AG04450 (cell line): ENCODE measurements at places on chromosomes 3 and 15.

- DNase-seq, result no peak
Measured at GRCh38 chr3:24415824-24416223, 78.8 kb downstream of the THRB start.

DNA sequence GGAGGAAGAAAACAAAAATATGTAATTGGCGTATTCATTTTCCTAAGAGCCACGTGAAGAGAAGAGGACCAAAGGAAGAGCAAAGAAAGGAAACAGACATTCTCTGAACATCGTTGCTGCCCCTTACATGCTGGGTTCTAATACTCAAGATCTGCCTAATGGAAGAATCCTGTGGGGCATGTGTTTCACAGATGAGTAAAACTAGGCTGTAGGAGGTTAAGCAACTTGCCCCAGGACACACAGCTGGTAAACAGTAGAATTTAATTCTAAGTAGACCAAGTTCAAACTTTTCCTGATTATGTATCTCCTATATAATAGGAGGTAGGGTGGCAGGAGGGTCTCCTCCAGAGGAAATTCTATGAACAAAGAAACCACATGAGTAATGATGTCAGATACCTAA is 106.1 kb upstream of the TNFAIP8L3 start:
- DNase-seq, result no peak

DNA sequence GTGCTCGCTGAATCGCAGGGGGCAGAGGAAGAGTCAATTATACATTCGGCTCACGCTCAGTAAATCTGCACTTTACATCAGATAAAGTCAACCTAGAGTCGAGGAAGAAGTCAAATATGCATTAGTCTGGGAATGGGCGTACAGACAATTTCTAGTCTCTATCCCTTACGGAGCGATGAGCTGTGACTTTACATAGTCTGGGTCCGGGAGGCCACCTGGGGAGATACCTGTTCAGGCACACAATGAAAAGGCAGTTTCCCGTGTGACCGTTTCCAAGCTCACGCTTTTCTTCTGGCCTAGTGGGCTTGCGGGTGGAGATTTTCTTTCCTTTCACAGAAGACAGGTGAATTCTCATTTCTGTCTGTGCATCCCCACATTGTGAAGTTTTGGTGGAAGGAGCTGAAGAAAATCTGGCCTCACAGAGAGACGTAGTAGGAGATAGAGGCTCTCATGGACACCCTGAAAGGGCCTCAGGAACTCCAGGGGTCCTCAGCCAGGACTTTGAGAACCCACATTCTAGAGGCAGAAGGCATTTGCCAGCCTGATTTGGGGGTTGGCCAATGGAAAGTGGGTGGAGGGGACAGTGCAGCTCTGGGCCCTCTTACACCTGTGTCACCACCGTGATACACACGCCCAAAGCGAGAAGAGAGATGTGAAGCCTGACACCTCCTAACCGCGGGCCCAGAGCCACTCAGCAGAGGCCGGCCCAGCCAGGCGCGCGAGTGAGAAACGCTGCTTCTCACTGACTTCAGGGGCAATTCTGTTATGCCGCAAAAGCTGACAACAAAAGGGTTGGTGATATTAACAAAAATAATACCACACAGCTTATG is 10.7 kb upstream of the OCA2 start:
- DNase-seq, result no peak

DNA sequence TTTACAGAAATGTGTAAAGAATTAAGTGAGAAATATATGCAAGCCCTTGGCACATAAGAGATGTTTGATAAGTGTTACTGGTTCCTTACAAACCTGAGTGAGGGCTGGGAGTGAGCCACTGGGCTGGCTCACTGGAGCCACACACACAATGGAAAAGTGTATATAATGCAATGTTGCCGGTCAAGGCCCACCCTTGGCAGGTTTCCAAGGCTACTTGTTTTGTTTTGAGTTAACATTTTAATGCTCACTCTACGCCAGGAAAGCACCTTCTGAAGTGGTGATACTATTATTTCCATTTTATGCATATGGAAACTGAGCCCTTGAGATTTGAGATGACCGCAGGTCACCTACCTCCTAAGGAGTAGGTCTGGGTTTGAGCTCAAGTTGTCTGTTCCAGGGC is 71.8 kb upstream of the FHIT start:
- no peak for DNase-seq
